ENCODE measurements at places on chromosomes 7 and 10.

DNA sequence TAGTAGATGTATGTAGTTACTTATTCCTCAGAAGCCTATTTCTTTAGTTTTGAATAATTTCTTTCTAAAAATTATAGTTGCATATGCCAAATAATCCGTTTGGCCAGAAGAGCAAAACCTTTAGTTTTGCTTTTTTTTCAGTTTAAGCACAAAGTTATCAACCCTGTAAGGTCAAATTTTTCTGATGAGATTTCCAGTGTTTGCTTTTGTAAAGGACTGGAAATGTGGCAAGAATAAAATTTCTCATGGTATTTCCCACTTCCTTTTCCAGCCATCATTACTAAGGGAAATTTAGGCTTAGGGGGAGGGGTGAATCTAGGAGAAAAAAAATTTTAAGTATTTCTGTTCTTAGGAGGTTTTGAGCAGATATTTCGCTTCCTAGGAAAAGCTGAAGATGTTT, 7.6 kb downstream of the CALD1 start:
- no peak overlapping the region for H3K4me3 ChIP-seq
- H3K27me3 ChIP-seq: no peaks in the 10 kb centered on the region

GRCh38 chr7:135441791-135442190, 68.1 kb downstream of the CNOT4 start:
- H3K4me1 ChIP-seq: peaks cover 3% of the 10 kb centered on the region
- no peak for DNase-seq
- H3K27me3 ChIP-seq: no peaks in the 10 kb centered on the region

GRCh38 chr7:140544388-140544826, 65.1 kb upstream of the MKRN1 start:
- H3K4me1 ChIP-seq: peaks cover 7% of the 10 kb centered on the region
- no peaks in the 10 kb centered on the region for H3K36me3 ChIP-seq
- H3K27me3 ChIP-seq: peaks cover 31% of the 10 kb centered on the region
- H3K27ac ChIP-seq: no peak overlapping the region
- DNase-seq: no peak
- H3K4me3 ChIP-seq: no peak overlapping the region

GRCh38 chr7:823649-824048, 8.6 kb upstream of the SUN1 start:
- H3K27ac ChIP-seq: no peak overlapping the region
- H3K4me1 ChIP-seq: peaks cover 64% of the 10 kb centered on the region
- no peaks in the 10 kb centered on the region for H3K27me3 ChIP-seq
- peaks cover 36% of the 10 kb centered on the region for H3K36me3 ChIP-seq
- no peak overlapping the region for H3K4me3 ChIP-seq

DNA sequence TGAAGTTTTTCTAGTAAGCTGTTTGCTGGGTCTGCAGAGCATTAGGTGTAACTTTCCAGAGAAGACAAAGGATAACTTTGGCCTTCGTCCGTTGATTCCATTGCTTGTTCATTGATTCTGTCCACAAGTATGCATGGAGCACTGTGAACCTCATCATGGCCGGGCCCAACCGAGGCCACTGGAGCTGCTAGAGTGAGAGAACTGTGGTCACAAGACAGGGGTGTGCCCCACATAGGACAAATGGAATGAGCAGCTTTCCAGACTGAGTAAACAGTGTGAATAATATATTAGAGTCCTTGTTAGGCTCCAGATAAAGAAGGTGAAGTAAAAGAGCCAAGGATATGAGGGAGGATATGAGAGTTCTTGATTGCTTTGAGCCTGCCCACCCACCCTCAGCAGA, 24.9 kb downstream of the MBL2 start:
- H3K36me3 ChIP-seq: no peaks in the 10 kb centered on the region
- H3K4me1 ChIP-seq: no peaks in the 10 kb centered on the region
- no peaks in the 10 kb centered on the region for H3K27me3 ChIP-seq
- H3K27ac ChIP-seq: no peak overlapping the region
- H3K4me3 ChIP-seq: no peak overlapping the region

DNA sequence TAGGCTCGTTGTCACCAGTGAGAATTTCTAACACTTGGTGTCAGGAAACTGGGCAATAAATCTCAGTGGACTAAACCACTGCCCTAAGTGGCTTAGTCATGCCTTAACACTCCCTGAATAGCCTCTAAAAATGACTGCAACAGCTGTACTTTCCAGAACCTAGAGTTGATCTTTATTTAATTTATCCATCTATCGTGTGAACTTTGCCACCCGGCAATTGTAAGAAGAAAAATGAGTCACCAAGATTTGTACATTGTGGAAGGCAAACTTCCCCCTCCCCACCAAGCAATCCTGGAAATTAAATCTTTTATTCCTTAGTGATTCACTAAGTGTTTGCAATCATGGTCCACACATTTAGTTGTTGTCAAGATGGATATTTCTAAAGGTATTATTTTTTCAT, 47.1 kb downstream of the NXPH1 start:
- no peaks in the 10 kb centered on the region for H3K4me1 ChIP-seq
- peaks cover 12% of the 10 kb centered on the region for H3K27me3 ChIP-seq
- H3K4me3 ChIP-seq: no peak overlapping the region
- no peaks in the 10 kb centered on the region for H3K36me3 ChIP-seq
- H3K27ac ChIP-seq: no peak overlapping the region

GRCh38 chr7:46468753-46469356, 547.8 kb upstream of the IGFBP3 start:
- no peak overlapping the region for H3K27ac ChIP-seq
- no peaks in the 10 kb centered on the region for H3K27me3 ChIP-seq
- no peak overlapping the region for H3K4me3 ChIP-seq
- H3K4me1 ChIP-seq: no peaks in the 10 kb centered on the region

DNA sequence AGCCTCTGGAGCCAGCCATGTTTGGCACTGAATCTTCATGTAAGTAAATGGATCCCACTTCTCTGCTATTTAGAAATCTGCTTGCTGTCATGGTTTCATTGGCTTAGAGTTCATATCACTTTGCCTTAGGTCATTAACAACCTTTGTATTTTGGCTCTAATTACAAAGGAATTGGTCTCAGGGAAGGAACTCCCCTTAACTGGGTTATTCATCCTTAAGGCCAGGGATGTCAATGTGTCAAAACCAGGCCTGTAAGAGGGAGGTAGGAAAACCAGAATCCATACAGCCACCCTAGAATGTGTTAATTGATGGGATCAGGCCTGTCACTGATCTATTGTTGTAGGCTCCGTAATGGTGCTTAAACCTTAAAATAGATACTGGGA, 67.3 kb downstream of the ST7 start:
- DNase-seq: no peak
- no peak overlapping the region for H3K27ac ChIP-seq
- H3K36me3 ChIP-seq: peaks cover 3% of the 10 kb centered on the region
- no peaks in the 10 kb centered on the region for H3K27me3 ChIP-seq
- H3K4me3 ChIP-seq: no peak overlapping the region
- H3K4me1 ChIP-seq: peaks cover 11% of the 10 kb centered on the region

DNA sequence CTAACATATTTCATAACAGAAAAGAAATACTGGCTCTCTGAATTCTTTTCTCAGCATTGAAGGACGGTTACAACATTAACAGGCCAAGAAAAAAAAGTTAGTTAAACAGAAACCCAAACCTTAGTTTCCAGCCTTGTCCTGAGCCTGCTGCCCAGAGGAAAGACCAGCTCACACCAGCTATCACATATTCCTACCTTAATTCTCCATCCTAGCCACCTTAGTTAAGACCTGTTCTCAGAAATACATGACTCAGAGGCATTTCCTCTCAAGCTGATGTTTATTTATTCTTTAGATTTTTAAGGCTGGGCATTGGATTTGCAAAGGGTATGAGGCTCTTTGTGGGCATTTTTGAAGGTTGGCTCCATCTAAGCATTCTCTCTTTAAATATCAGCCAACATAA, 34.3 kb upstream of the ADAM12 start:
- H3K4me3 ChIP-seq: no peak overlapping the region
- H3K27me3 ChIP-seq: peaks cover 11% of the 10 kb centered on the region
- H3K27ac ChIP-seq: no peak overlapping the region
- no peaks in the 10 kb centered on the region for H3K4me1 ChIP-seq
- peaks cover 3% of the 10 kb centered on the region for H3K36me3 ChIP-seq

DNA sequence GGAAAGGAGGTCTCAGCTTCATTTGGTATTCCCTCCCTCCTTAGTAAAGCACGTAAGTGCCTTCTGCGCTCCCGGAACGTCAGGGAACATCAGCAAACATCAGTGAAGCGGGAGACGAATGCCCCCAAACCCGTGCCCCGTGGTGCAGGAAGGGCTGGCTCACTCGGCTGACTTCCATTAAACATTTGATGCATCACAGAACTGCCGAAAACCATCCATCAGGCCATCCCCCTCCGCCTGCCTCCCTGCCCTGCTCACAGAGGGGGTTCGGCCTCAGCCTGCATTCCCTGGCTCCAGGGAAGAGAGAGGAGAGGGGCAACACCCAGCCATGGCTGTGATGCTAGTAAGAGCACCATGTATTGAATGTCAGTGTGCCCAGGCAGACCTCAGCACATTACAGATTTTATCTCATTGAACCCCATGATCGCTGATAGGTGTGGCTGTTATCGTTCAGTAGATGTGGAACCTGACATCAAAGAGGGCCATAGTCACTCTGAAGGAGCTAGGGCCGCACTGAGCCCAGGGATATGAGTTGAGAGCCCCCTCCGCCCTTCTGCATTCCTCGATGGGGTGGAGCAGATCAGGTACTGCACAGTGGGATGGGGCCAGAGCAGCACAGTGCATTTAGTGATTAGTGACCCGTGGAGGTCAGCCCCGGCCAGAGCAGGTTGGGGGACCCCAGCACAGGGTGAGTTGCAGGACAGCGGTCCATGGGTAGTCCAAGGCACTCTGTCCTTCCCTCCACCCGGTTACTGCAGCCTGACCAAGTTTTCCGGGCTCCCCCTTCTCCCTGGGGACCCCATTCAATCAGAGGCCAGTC, 146.4 kb downstream of the RPS24 start:
- H3K27ac ChIP-seq: peak overlapping the region; percentile 68
- no peak for DNase-seq
- H3K27me3 ChIP-seq: no peaks in the 10 kb centered on the region
- H3K4me3 ChIP-seq: no peak overlapping the region
- no peaks in the 10 kb centered on the region for H3K4me1 ChIP-seq
- no peaks in the 10 kb centered on the region for H3K36me3 ChIP-seq
